ENCODE measurements at places on chromosomes 16 and 17. TPM values are rescaled to one million over a fixed set of nuclear protein-coding genes. Genes with fewer than 3 reads are reported as not detected.

DNA sequence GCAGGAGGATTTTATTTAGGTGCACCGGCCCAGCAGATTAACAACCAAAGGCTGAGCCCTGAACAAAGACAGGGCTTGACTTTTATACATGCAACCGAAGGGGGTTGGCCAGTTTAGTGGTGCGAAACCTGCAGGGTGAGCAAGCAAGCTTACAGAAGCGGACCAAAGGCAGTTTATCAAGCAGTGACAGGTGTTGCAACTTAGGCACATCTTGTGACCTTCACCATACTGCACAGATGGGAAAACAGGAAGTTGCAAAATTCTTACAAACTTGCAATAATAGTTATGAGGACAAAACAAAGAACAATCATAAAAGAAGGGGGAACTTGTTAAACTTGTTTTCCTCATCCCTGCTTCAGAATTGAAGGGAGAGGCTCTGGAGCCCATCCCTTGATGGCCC, 1265.1 kb downstream of the CDH8 start:
- no peaks in the 10 kb centered on the region for H3K27me3 ChIP-seq
- no peak for DNase-seq
- no peaks in the 10 kb centered on the region for H3K36me3 ChIP-seq
- no peaks in the 10 kb centered on the region for H3K4me1 ChIP-seq

GRCh38 chr17:43456661-43457361, 27.0 kb upstream of the DHX8 start:
- H3K4me3 ChIP-seq, result no peak overlapping the region
- H3K27ac ChIP-seq, result no peak overlapping the region
- no peaks in the 10 kb centered on the region for H3K36me3 ChIP-seq
- DNase-seq, result no peak
- peaks cover 2% of the 10 kb centered on the region for H3K4me1 ChIP-seq

DNA sequence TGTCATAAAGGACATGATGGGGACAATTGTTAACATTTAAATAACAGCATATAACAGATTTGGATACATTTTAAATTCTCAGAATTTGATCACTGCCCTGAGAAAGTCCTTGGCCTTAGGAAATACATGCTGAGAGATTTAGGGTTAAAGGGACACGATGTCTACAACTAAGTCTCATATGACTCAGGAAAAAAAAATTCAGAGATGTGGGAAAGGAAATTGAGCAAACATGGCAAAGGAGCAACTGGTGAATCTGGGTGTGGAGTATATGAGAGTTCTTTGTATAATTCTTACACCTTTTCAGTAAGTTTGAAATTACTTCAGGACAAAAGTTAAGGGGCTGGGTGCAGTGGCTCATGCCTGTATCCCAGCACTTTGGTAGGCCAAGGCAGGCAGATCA, 18.2 kb downstream of the MPP3 start:
- H3K36me3 ChIP-seq, result no peaks in the 10 kb centered on the region
- H3K27ac ChIP-seq, result no peak overlapping the region
- H3K4me3 ChIP-seq, result no peak overlapping the region
- H3K4me1 ChIP-seq, result no peaks in the 10 kb centered on the region

DNA sequence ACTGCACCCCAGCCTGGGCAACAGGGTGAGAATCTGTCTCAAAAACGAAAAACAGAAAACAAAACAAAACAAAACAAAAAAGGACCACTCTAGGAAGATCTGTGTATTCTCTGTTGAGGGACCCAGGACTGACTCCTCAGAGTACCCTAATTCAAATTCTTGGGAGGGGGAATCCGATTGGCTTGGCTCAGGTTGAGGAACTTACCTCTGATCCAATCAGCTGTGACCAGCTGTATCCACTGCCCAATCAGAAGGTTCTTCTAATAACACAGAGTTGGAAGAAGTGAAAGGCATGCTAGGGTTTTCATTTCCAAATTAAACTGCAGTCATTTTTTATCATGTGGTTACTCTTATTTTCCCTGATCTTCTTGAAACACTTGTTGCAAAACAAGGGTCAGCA, 105.9 kb upstream of the CACNG3 start:
- no peak overlapping the region for H3K4me3 ChIP-seq
- no peaks in the 10 kb centered on the region for H3K27me3 ChIP-seq
- H3K4me1 ChIP-seq, result peaks cover 20% of the 10 kb centered on the region
- DNase-seq, result no peak
- no peak overlapping the region for H3K27ac ChIP-seq

Gene ZFP3
- 1.9 TPM for total RNA-seq

Gene CLEC18C
- total RNA-seq, result 0.39 TPM

Gene NUPR1
- not detected for total RNA-seq

Gene SEZ6L2
- 0.55 TPM for total RNA-seq
